Activated CD4-positive, alpha-beta T cell treated with anti-CD3 and anti-CD28 coated beads, Interleukin-2, amount 50 U/mL, for 4 hours (primary cell): ENCODE measurements at places on chromosomes 1 and 21.

GRCh38 chr1:201495551-201496295 lies 11.2 kb downstream of the CSRP1 start:
- no peak for DNase-seq

DNA sequence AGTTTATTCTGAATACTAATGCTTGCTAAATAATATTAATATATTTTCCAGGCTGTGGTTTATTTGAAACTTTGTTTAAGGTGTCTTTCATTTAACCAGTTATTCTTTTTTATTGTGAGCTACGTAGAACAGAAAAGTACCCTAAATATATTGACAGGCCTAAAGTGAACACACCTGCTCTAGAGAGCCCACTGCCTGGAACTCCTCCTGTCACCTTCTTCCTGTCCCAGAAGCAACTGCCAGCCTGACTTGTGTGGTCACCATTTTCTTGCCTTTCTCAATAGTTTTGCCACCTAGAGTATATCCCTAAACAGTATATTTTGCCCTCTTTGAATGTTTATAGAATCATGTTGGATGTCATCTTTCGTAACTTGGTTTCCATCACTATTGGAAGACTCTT lies 48.5 kb downstream of the SCCPDH start:
- DNase-seq = no peak

DNA sequence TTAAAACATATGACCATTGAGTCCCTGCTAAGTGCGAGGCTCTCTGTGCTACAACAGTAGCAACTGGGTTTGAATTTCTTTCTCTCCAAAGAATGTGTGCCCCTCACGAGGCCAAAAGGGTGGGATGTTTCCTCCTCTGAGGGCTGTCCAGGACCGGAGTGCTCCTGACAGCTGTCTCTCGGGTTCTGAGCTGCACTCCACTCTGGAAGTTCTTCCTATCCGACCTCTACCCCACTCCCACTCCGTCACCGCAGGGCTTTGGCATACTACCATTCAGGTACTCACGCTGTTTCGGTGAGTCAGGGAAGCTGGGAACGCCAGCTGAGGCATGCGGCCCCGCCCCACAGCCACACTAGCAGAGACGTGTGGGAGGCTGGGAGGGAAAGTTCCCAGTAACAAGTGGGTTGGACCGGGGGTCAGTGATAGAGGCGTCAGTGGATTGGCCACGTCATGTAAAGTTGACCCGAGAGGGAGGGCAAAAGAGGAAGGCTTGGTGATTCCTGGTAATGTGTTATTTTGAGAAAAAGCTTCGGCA lies 705 bp upstream of the SLC50A1 start:
- DNase-seq = peak; percentile 77

DNA sequence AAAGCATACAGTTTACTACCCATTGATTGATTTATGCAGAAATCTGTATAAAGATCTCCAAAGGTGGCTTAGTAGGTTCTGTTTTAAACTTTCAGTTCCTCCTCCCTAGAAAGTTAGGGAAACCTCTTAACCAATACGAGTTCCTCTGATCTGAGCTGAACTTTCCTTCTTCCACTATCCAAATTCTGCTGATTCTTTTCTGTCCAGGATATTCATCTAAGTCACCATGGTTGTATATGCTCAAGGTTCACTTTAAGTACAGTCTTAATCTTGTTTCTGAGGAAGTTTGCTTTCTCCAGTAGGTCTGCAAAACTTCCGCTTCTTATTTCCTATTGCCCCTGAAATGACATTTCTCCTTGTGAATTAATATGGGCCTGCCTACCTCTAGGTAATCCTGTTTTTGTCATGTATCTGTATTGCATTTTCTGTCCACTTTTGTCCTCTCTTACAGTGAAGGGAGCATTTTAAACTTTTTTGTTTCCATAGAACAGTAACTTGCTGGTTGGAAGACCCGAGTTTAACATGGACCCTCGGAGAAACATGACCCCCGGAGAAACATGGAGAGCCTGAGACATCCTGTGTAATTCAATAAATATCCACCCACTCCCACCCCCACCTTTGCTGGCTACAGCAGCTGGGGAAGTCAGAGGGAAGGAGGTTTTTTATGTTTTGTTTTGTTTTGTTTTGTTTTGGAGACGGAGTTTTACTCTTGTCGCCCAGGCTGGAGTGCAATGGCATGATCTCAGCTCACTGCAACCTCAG lies 16.7 kb upstream of the TUT4 start:
- no peak for DNase-seq

DNA sequence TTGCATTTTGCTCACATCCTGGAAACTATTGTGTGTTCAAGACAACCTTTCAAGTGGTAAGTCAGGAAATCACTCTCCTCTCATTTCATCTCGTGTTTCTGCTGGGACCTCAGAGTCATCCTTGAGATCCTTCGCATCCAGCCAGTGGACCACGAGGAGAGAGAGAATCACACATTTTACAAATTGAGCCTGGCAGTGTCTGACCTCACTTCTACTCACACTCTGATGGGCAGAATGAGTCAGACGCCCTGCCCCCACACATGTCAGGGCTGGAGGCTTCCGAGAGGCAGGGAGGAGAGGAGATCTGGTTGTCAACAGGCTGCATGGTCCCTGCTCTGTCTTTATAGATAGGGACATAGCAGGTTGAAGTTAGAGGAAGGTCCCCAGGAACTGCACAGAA lies 509.7 kb downstream of the AJAP1 start:
- DNase-seq = no peak

DNA sequence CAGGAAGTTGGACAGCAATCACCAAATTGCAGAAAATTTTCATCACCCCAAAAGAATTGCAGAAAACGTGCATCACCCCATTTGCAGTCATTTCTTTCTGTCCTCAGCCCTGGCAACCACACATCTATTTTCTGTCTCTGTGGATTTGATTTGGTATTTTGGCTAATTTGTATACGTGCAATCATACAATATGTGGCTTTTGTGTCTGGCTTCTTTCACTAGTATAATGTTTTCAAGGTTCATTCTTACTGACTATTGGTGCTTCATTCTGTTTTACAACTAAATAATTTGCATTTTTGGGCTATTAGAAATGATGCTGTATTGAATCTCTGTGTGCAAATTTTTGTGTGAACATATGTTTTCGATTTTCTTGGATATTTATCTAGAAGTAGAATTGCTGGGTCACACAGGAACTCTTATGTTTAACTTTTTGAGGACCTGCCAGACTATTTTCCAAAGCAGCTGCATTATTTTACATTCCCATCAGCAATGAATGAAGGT lies 24.8 kb upstream of the PRDM2 start:
- DNase-seq = no peak

GRCh38 chr21:25578056-25578961 lies 29.0 kb downstream of the MRPL39 start:
- peak; percentile 40 for DNase-seq

- DNase-seq = no peak
Observed at GRCh38 chr1:69765951-69766350, 198.2 kb downstream of the LRRC7 start.

- DNase-seq = peak; percentile 30
Observed at GRCh38 chr1:226912587-226913176, 27.4 kb upstream of the COQ8A start.

DNA sequence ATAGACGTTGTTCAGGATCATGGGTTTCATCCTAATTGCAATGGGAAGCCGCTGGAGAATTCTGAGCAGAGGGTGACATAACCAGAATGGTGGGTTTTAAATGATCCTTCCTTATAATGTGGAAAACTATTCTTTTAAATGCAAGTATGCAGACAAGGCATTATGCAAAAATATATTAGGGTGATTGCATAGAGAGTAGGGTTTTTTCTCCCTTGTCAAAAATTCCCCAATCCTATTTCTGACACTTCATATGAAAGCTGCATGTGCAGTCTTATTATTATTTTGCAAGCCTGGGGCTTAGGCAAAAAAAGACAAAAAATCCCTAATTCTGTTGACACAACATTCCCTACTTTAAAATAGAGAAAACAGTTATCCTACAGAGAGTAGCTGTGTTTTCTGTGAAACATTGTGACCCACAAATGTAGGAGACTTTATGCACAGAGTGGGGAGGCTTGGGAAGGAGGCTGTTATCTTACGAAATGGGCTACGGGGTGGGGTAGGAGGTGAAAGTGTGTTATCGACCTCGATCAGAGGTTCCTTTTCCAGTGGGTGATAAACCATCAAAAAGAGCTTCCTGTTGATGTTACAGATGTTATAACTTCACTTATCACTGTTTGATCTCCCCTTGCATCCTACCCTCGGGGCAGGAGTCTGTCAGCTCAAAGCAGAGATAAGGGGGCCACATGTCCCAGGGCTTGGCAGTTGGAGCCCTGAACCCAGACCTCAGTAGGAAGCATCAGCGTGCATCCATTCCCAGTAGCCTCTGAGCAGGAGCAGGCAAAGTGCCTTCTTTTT lies 27.2 kb downstream of the RHEX start:
- DNase-seq = no peak

DNA sequence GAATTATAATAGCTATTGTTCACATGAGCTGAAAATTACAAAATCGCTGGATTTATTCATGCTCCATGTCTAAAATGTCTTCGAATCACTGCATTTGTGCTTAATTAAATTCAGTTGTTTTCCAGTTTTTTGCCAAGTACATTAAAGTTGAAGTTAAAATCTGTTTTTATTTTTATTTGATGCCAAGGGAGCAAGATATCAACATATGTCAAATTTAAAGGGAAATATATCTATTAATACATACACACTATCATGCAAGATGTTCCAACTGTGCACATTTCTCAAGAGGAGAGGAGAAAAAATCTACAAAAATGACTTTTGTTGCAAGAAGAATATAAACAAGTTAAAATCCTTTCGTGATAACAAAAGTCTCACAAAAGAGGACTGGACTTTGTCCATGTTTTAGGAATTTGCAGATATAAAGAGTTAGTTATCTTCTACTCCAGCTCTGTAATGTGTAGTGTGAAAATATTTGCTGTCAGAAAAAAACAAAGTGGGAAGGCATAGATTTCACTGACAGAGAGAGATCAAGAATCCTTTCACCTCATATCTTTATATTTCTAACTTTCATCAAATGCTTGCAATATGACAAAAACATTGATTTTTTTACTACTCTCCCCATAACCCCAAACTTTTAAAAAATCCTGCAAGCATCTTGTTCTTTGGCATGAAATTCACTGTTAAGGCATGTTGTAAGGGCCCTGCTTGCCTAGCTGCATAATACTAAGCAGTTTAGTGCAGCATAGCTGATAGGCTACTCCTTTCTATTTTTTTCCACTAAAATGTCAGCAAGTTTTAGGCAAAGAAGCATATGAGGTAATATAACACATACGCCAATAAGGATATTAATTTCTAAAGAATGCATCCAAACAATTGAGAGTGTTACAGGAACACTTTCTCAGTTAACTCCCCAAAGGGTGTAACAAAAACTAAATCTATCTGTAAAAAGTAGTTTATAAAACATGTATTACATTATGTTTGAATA lies 340.2 kb upstream of the ADAMTS5 start:
- no peak for DNase-seq

DNA sequence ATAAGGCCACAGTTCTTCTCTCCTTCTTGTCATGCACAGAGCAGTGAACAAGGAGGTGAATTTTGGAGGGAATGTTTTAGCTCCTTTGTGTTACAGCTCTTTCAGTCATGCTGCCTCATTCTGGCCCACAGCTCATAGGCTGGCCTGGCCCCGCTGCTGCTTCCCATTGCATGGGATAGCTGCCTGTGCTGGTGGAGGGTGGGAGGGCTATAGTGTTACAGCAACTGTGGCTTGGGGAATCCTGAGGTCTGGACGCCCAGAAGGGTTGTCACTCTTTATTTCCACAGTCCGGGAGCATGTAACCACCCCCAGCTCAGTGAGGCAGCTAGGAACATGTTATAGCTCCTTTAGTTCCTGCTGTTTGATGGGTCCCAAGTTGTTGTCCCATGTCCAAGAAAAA lies 210.3 kb downstream of the AMY1C start:
- no peak for DNase-seq

- no peak for DNase-seq
Observed at GRCh38 chr1:78143152-78143551, 97.4 kb downstream of the GIPC2 start.

- no peak for DNase-seq
Observed at GRCh38 chr1:220032911-220033310, 13.4 kb downstream of the EPRS1 start.

DNA sequence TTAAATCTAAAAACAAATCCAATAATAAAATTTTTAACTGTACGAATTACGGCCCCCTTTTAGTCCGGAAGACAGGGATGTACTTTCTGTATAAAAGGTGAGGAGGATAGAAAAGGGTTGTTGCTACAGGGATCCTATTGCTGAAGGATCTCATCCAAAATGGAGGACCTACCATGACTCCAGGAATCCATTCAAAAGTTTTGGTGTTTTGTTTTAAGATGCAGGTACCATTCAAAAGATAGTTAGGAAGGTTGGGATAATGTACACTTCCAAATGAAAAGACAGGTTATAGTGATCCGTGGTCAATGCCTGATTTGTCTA lies 1.3 kb upstream of the ENAH start:
- DNase-seq = no peak

GRCh38 chr1:156862584-156862983 lies 1.9 kb downstream of the NTRK1 start:
- no peak for DNase-seq

GRCh38 chr1:47226839-47227215 lies 5.2 kb downstream of the TAL1 start:
- DNase-seq = no peak

GRCh38 chr1:5628416-5628815 lies 363.8 kb downstream of the NPHP4 start:
- no peak for DNase-seq

DNA sequence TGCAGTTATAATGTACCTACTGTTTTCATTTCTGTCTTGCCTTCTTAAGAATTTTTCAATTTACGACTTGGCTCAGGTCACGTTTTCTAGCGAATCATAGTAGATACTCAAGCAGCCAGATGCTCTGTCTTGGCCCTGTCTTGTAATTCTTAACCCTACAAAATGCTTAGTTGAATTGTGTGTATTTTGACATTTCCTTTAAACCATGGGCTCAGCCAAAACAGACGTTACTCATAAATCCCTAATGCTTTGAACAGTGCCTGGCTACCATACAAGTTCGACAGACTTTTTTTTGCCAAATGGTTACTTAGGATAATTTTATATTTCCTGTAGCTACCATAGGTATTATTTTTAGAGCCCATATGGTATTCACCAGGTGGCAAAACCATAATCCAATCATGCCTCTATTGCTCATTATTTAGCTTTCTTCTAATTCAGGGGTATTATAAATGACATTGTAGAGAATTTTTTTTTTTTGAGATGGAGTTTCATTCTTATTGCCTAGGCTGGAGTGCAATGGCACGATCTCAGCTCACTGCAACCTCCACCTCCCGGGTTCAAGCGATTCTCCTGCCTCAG lies 54.3 kb downstream of the KCNK1 start:
- no peak for DNase-seq

GRCh38 chr1:177476676-177477075 lies 305.9 kb downstream of the BRINP2 start:
- no peak for DNase-seq

- DNase-seq = no peak
Observed at GRCh38 chr1:85047472-85048295, 616 bp downstream of the MCOLN3 start.

DNA sequence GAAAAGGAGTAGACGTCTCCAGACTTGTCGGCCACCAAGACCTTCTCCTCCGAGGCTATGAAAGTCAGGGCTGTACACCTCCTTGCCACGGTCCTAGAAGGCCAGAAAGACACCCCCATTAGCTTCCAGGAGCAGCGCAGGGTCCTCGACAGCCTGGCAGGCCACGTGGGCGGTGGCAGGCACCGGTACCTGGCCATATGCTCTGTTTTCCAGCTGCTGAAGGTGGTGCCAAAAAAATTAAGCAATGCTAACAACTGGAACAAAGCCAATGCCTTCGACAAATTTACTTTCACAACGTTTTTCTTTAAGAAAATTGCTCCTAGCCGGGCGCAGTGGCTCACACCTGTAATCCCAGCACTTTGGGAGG lies 15.9 kb downstream of the WDR4 start:
- DNase-seq = no peak
